ENCODE measurements at places on chromosomes 11 and 22.

DNA sequence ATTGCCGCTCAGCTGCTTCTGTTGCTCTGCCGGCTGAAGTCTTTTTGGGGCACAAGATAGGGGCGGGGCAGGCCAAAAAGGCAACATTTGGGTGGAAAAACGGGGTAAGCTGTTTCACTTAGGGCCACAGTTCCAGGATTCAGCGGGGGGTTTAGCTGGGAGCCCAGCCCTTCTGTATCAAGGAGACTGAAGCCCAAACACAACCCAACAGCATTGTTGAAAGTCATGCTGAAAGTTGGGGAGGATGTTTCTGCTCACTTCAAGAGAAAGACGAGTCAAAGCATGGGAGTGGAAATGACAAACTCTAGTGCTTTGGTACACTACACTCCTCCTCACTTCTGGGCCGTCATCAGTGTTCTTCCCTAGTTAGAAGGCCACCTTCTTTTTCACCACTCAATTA lies 56.1 kb upstream of the GNAZ start:
- DNase-seq: no peak

GRCh38 chr11:111414936-111415335 lies 35.9 kb upstream of the POU2AF1 start:
- no peak for DNase-seq

- DNase-seq: no peak
Observed at GRCh38 chr11:86421946-86422345, 47.3 kb downstream of the CCDC81 start.

DNA sequence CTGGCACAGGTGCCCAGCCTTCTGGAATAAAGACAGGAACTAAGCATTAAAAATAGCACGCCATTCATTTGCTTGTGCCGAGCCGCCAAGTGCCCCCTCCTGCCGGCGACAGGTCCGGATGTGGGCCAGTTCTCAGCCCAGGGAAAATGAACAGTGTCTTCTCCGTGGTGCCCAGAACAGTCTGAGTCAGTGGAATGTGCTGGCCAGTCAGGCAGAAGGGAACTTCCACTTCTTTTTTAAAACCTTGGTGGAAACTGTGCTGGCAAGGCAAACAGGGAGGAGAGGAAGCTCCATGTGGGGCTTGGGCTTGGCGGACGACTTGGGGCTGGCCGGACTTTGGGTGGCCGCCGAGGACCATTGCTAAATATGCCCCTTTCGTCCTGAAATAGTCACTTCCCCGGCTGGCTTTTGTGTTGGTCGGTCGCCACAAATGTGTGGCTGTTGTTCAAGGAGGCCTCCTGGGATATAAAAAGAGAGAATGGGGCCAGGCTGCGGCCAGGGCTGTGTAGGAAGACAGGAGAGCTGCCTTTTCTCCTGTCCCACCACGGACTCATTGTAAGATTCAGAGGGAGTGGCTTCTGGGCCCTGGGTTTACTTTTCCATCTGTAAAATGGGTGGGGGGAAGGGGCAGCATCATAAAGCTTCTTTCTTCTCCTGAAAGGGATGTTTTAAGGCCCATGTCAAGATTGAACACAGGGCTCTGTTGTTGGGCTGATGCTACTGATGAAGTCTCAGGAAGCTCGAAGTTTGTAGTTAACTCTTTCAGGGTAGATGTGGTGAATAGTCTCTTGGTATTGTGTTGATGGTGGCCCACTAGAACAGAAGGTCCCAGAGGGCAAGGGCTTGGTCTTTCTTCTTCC lies 101.0 kb downstream of the PTPRJ start:
- peak; percentile 56 for DNase-seq

GRCh38 chr11:9017773-9018172 lies 14.0 kb upstream of the NRIP3 start:
- no peak for DNase-seq

DNA sequence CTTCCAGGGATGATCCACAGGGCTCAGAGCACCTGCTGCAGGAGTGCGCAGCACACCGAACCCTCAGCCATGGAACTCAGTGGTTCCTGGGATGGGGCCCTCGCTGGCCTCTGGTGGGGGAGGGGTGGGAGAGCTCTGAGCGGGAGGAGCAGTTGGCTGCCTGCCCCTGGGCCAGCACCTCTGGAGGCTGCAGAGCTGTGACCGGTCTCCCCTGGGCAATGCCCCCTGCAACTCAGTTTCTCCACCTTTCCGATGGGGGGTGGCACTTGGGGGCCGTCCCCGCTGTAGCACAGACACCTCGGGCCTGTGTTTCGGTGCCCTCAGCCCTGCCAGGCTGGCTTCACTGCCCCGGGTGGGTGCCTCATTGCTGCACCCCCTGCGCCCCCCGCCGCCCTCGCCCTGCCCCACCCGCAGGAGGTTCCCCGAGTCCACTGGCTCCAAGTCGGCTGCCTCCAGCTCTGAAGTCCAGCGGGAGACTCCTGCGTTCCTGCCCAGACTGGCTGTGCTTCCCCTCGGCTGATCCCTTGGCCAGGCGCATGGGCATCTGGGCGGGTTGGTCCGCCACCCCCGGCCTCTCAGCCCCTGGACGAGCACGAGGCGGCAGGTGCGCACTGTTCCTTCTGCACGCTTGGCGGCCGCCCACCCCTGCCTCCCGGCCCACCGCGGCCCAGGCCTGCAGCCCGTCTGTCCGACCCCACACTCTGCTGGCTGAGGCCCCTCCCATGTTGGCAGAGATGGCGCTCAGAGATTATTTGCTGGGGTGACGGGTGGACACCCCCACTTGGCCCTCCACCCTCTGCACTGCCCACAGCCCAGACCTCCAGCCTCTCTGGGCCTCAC lies 1.8 kb downstream of the MUC6 start:
- DNase-seq: no peak

DNA sequence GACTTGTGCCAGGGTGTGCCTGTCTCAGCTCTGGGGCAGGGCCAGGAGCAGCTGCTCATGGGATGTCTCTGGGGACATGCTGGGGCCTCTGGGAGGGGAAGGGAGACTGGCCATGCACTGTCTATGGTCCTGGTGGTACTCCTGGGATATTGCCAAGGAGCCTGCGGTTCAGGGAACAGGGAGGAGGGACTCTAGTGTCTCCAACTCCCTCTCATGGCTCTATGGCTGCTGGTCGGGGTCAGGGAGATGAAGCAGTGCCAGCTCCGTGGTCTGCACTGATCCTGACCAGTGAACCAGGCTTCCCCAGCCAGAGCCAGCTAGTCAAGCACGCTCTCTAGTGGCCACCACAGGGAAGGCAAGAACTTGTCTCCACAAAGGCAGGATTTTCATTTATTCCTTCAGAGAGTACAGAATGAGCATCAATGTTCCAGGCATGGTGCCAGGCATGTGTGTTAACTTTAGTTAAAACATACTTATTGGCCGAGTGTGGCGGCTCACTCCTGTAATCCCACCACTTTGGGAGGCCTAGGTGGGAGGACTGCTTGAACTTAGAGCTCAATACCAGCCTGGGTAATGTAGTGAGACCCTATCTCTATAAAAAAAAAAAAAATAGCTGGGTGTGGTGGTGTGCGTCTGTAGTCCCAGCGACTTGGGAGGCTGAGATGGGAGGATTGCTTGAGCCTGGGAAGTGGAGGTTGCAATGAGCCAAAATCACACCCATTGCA lies 2.5 kb upstream of the BEST1 start:
- DNase-seq: peak; percentile 82

DNA sequence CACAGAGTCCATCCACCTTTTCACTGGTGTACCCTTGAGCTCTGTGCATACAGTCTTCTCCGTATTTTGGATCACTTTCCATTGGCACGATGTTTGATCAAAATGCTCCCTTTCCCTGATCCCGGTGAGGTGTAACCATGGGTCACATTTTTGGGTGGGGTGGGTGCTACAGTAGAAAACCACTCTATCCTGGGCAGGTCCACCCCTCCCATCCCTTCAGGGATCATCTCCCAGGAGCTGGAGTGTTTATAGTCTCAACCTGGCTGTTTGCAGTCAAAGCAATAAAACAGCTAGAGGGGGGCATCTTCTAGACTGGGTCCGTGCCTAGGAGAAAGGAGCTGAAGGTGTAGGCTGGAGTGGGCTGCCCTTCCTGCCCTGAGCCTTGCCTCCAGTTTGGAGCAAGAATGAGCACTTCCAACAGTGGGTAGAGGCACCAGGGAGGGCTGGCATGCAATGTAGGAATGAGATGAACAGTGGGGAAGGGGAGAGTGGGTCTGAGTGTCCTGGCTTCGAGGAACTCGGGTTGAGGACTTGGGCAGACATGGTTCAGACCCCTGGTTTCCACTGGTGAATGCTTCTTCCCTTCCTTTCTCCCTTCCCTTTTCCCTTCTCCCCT lies 38.8 kb downstream of the RNF141 start:
- DNase-seq: no peak

DNA sequence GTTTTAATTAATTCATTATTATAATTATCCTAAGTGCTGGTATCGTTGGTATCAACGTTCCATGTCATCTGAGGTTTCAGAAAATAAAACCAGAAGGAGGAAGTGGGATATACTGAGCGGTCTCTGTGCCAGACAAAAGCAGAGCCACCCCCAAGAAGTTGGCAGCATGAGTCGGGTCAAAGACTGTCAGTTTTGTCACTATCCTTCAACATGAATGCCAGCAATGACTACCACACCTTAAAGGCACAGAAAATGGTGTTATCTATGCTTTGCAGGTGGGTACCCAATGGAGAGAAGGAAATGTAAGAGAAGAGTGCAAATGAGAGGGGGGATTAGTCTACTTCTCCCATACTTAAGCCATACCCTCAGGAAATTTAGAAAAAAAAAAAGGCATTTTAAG lies 408.5 kb downstream of the OPCML start:
- DNase-seq: no peak

DNA sequence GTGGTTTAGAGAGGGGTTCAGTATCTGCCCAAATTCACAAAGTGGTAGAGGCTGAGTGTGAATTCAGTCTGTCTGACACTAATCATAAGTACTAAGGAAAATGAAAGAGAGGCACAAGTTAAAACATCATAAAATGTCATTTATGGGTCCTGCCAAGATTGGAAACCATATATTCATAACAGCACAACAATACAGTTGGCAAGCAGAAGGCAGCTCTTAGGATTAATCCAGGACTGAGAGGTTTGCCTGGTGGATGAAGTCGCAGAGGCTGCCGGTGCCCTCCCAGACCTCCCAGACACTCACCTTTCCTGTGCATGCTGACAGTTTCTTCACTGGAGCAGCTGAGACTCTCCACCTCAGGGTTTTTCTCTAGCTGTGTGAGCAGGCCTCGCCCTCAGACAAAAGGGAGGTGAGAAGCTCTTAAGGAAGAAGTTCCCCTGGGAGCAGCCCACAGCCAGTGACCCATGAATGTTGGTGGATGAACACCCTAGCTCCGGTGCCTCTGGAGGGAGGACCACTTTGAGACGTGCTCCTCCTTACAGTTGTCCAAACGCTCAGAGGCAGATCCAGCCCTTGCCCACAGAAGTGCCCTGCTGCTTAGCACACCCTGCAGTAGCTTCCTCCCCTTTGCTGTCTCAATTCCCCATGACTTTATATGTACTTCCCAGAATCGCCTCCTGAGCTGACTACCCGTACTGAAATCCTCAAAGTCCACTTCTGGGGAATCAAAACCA lies 43.7 kb downstream of the MAML2 start:
- DNase-seq: no peak

GRCh38 chr11:23924226-23924625 lies 572.6 kb upstream of the LUZP2 start:
- DNase-seq: no peak

- DNase-seq: no peak
Observed at GRCh38 chr11:12044799-12045198, 36.4 kb upstream of the DKK3 start.

- no peak for DNase-seq
Observed at GRCh38 chr11:110410651-110411050, 19.1 kb upstream of the FDX1 start.

GRCh38 chr11:117462864-117463247 lies 135.2 kb downstream of the CEP164 start:
- no peak for DNase-seq

- DNase-seq: no peak
Observed at GRCh38 chr22:46280999-46281623, 13.3 kb downstream of the TTC38 start.

DNA sequence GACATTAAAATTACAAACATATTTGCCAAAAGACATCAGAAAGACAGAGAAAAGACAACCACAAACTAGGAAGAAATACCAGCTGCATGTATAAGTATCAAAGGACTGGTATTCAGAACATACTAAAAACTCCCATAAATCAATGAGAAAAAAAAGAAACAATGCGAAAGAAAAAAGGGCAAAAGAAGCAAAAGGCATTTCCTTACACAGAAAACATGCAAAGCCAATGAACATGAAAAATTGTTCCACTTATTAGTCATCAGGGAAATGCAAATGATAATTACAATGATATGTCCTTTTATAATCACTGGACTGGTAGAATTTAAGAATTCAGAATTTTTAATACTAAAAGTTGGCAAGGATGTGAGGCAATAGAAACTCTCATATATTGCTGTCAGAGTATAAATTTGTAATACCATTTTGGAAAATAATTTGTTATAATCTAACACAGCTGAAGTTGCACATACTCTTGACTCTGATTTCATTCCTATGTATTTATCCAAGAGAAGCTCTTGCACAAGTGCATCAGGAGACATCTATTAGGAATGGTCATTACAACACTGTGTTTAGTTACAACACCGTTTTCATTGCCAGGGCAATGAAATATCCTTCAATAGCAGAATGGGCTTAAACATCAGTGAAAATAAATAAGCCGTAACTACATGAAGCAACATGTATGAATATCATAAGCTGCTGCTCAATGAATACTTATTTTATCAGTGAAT lies 279.7 kb downstream of the SWAP70 start:
- no peak for DNase-seq

- no peak for DNase-seq
Observed at GRCh38 chr11:93159721-93160120, 38.1 kb downstream of the SLC36A4 start.

GRCh38 chr11:3091846-3092602 lies 34.8 kb upstream of the CARS1 start:
- peak; percentile 82 for DNase-seq

DNA sequence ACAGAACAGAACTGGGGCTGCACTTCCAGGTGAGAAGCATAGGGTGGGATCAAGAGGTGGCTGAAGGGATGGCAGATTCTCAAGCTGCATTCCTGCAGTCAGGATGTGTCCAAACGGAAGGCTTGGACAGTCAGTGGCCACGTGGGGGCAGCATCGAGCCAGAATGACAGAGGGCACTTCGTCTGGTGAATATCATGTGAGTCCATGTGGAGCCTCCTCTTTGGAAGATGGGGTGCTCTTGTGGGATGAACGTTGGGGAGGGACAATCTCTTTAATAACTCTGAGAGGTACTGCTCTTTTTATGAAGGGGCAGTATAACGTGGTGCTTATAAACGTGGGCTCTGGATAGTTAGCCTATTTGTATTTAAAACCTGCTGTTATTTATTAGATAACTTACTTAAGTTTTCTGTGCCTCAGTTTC lies 154.9 kb upstream of the NAV2 start:
- peak; percentile 78 for DNase-seq

GRCh38 chr11:65817312-65817834 lies 16.4 kb upstream of the SNX32 start:
- no peak for DNase-seq

DNA sequence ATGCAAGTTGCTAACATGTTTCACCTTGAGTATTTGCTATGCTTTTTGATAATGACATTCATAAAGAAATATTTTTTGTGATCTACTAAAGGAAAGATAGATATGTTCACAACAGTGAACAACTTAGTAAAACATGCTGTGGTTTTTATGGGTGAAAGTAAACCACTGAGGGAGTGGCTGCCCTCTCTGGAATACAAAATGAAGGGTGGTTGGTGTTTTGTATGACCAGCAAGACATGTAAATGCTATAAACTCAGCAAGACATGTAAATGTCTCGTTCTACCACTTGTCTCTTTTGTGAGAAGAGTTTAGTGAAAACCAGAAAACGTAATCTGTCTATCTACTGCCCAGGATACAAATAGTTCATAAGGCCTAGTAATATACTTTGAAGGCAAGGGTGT lies 7.6 kb upstream of the AMPD3 start:
- DNase-seq: no peak

Data from activated naive CD4-positive, alpha-beta T cell treated with anti-CD3 and anti-CD28 coated beads, Interleukin-2, amount 10 ng/mL, durations not matched to agents 7 days and 5 days (primary cell).